H9 (cell line): ENCODE measurements at places on chromosomes 7 and 10.
A peak's percentile ranks its signal among the peaks of the same experiment; 100 is the strongest.

DNA sequence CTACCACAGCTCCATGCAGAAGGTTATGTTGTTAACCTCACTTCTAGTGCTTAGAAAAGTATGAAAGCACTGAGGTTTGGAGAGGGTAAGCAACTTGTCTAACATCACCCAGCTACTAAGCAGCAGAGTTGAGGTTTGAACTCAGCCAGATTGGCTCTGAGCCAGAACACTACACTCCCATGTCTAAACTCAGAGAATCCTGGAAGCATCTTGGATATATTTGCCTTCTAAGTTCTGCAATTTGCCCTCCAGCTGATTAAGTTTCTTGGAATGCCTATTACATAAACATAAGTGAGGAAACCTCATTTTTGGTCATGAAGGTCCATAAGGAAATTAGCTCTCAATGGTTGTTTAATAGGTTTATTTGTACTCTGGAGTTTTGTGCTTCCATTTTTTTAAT lies 78.1 kb upstream of the PHYHIPL start:
- DNase-seq, result no peak

GRCh38 chr7:6640246-6640721 lies 3.2 kb downstream of the ZNF316 start:
- peak; percentile 95 for DNase-seq

- no peak for DNase-seq
These were observed 285.5 kb downstream of the TCF7L2 start for GRCh38 chr10:113235508-113235907.

GRCh38 chr7:2508327-2509215 lies 11.0 kb upstream of the LFNG start:
- no peak for DNase-seq

- peak; percentile 78 for DNase-seq
These were observed at the start of gene CALY for GRCh38 chr10:133336577-133337369. TSS of gene CALY (minus strand) at chr10:133336896. CDS start at chr10:133328989, 7,907 bp downstream.

GRCh38 chr7:93228302-93228701 lies 2.0 kb upstream of the HEPACAM2 start:
- DNase-seq, result no peak

DNA sequence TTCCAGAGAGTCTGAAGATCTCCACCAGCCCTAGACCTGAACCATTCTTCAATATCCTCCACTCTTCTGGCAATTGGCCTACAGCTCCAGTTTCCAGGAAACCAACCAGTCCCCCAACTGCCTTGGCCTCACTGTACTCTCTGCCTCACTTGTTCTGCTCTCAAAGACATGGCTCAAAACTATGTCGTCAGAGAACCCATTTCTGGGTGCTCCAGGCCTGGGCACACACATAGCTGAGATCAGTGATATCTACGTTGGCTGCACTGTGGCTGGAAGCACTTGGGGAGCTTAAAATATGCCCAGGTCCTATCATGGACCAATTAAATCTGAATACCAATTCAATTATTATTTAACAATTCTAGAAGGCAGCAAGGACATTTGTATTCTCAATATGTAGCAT lies 93.1 kb downstream of the COBL start:
- DNase-seq, result no peak

GRCh38 chr10:42769673-42770072 lies 12.9 kb upstream of the BMS1 start:
- peak; percentile 52 for DNase-seq

GRCh38 chr10:89710753-89711152 lies 9.4 kb downstream of the KIF20B start:
- DNase-seq, result no peak

DNA sequence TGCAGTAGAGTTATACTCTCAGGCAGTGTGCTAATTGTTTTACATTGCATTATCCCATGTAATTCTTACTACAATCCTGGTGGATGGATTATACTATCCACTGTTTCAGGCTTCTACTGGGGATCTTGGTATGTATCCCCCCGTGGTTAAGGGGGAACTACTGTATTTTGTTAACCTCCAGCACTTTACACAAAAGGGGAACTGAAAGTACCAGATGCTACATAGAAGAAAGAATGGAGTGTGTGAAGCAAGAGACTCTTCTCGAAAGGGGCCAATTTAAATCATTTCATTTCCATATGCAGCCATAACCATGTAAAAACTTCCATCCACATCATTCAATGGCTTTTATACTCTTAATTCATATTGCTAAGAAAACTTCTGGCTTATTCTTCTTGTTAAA lies 69.4 kb downstream of the C1GALT1 start:
- no peak for DNase-seq

DNA sequence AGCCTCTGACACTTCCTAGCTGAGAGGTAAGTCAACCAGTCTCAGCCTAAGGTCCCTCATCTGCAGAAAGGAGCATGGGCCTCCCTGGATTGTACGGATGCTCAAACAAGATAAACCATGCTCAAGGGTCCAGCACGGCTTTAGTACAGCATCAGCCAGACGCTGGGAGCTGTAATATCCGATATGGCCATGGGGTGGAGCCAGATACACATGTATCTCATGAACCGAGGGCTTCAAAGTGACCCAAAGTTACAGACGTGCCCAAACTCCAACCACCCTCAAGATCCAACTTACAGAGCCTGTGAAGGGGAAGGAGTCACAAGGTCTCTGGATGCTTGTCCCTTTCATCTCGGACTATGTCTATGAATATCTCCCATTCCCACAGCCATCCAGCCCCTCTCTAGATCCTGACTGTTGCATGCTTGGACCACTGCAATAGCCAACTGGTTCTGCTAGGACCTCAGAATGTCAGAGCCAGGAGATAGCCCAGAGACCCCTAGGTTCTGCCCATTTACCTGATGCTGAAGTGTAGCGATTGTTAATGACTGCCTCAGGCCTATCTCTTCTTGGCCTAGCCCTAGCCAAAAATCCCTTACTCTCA lies 142.4 kb downstream of the SH3PXD2A start:
- peak; percentile 80 for DNase-seq

DNA sequence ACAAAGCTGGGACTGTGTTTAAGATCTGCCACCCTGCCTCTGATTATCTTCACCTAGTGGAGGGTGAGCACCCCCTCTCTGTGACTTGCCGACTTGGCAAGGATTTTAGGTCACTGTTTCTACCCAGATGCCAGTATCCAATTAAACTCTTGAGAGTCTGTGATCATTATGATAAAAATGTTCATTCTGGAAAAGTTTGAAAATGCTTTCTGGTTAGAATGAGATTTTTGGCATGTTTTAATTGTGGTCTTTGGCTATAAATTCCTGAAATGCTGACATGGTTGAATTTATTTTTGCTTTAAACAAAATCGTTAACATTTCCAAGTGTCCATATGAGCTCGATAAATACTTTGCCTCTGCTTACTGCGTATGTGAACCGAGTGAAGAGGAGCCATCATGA lies 221.4 kb downstream of the BICC1 start:
- no peak for DNase-seq

DNA sequence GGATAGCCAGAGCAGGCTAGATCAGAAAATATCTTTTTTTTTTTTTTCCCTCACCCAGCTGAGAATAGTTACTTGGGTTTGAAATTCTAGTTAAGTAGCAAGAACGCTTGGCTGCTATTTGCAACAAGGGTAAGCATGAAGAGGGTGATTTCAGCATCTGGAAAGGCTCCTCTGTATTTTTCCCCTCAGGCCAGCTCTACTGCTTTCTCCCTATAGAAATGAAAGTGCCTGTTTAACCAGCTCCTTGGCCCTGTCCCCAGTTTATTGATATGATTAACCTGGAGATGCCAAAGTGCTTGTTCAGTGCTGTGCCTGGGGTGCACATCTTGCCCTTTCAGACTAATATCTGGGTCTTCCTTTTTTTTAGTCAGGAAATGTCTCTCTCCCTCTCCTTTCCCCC lies 37.1 kb downstream of the AP3M1 start:
- no peak for DNase-seq

DNA sequence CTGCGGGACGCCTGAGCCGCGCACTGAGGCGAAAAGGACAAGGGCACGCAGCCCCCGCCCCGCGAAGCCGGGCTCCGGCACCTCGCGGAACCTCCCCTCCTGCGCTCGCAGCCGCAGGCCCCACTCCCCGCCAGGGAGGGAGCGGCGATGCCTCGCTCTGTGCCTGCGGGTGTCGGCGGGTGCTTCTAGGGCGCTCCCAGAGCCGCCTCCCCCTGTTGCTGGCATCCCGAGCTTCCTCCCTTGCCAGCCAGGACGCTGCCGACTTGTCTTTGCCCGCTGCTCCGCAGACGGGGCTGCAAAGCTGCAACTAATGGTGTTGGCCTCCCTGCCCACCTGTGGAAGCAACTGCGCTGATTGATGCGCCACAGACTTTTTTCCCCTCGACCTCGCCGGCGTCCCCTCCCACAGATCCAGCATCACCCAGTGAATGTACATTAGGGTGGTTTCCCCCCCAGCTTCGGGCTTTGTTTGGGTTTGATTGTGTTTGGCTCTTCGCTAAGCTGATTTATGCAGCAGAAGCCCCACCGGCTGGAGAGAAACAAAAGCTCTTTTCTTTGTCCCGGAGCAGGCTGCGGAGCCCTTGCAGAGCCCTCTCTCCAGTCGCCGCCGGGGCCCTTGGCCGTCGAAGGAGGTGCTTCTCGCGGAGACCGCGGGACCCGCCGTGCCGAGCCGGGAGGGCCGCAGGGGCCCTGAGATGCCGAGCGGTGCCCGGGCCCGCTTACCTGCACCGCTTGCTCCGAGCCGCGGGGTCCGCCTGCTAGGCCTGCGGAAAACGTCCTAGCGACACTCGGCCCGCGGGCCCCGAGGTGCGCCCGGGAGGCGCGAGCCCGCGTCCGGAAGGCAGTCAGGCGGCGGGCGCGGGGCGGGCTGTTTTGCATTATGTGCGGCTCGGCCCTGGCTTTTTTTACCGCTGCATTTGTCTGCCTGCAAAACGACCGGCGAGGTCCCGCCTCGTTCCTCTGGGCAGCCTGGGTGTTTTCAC lies 519 bp downstream of the ITGB8 start:
- DNase-seq, result peak; percentile 69

GRCh38 chr10:85916994-85917573 lies 449.5 kb downstream of the GRID1 start:
- DNase-seq, result no peak

DNA sequence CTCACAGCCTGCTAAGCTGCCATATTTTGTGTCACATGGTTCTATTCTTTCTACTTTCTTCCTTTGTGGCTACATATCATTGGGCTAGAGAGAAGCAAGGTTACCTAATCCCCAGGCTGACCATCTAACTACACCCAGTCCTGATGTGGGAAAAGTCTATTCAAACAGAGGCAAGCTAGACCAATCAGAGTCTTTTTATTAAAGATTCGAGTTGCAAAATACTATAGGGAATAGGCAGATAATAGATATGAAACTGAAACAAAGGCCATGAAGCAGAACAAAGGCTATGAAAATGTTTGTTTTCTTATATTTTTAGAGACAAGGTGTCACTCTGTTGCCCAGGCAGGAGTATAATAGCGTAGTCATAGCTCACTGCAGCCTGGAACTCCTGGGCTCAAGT lies 36.7 kb downstream of the MTERF1 start:
- no peak for DNase-seq

GRCh38 chr7:68718097-68718551 lies 880.2 kb upstream of the AUTS2 start:
- DNase-seq, result no peak

GRCh38 chr7:18420748-18421147 lies 74.8 kb upstream of the HDAC9 start:
- DNase-seq, result no peak

DNA sequence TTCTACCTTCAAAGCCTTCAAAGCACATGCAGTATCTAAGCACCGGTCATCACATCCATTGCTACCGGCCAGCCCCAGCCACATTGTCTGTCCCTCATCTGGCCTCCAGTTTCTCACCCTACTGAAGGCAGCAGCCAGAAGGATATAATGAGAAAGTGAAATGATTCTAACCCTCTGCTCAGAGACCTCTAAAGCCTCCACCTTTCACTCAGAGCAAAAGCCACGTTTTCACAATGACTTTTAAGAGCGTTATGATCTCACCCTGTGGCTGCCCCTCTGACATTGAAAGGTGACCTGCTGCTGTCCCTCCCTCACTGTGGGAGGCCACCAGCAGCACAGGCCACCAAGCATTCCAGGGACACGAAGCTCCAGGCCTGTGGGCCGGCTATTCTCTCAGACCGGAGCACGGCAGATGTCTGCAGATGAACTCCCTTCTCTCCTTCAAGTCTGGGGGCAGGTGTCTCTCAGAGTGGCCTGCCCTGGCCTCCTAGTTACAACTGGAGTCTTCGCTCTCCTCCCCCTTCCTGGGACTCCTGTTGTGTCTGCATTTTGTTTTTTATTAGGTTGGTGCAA lies 94.9 kb upstream of the EEPD1 start:
- DNase-seq, result no peak

- DNase-seq, result no peak
These were observed 346.0 kb downstream of the FRMD4A start for GRCh38 chr10:13984647-13985155.

DNA sequence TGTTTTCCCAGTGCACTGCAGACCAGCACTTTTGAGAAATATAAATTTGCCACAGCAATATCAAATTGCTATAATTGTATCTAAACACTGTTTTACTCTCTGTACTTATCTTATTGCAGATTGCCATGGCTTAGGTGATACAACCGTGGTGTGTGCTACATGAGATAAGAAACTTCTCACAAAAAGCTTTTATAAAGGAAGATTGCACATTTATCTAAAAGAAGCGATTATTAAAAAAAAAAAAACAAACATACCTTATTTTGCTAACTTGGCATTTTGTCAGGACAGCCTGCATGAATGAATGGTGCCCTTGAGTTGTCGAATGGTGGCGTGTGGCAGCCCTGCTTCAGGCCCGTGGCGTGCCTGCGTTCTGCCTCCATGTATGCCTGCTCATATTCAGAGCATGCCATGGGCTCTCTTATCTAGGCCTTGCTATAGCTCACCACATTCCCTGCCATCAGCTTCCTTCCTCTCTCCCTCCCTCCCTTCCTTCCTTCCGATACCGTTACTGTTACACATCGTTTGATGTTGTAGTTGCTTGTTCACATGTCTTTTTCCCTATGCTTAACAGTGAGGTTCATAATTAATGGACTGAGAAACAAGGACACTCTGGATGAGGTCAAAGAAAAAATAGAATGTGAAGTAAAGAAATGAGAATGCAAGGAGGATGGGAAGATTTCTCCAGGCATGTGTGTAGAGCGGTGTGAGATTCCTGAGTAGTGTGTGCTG lies 34.9 kb downstream of the PRKAR2B start:
- DNase-seq, result no peak

DNA sequence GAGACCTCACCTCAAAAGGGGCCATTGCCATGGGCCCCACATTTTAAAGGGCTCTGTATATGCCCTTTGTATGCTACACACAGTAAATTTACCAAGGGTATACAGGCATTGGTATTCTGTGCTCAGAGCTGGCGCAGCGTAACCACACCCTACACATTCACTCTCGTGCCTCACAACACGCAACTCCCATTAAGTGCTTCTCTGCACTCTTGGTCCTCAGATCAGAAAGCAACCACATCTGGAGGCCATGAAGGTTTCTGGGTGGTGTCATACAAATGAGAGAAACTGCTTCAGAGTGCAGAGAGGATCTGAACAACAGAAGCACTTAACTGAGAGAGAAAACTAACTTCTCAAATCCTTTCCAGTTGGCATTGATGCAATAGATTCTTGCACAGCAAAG lies 9.4 kb upstream of the CACUL1 start:
- DNase-seq, result no peak

DNA sequence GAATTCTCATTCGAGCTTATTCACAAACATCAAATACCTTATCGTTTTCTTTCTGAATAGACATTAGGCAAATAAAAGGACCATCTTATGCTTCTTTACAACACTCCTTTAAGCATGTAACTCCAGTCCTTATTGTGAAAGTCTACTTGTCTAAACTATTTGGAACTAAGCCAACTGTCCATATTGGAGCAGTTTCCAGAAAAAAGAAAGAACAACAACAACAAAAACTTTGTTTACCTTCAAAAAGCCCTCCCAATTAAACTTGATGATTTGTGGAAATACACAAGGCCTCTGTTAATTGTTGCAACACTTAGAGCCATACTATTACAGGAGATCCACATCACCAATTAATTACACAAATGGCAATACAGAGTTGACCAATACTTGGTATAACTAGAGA lies 163.6 kb downstream of the GALNT11 start:
- no peak for DNase-seq
